Pancreas (tissue), 10 donors: ENCODE measurements at places on chromosomes 16 and 17.

- no peak for DNase-seq
Observed at GRCh38 chr16:11738742-11739544, 3.7 kb downstream of the TXNDC11 start.

GRCh38 chr17:1593630-1593931 lies 31.0 kb upstream of the PITPNA start:
- no peak for DNase-seq

DNA sequence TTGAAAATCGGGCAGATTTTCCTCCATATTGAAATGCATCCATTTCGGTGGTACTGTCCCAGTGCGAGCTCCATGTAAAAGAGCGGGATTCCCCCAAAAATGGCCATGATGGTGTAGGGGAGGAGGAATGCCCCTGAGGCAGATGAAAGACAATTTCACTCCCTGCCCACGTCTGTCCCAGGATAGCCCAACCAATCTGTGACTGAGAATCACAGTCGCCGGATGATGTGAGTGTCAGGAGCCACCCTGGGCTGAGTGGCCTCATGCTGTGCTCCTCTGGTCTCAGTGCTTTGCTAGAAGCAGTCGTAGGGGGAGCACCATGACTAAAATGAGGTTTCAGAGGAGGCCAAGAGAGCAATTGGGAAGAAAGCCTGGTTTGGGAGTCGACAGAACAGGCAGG lies 16.7 kb downstream of the SLC6A4 start:
- DNase-seq, result no peak

- peak; percentile 85 for DNase-seq
Observed at GRCh38 chr16:30958175-30959079, 873 bp downstream of the SETD1A start.

- DNase-seq, result peak; percentile 17
Observed at GRCh38 chr16:67268136-67268579, 11.2 kb upstream of the PLEKHG4 start.

DNA sequence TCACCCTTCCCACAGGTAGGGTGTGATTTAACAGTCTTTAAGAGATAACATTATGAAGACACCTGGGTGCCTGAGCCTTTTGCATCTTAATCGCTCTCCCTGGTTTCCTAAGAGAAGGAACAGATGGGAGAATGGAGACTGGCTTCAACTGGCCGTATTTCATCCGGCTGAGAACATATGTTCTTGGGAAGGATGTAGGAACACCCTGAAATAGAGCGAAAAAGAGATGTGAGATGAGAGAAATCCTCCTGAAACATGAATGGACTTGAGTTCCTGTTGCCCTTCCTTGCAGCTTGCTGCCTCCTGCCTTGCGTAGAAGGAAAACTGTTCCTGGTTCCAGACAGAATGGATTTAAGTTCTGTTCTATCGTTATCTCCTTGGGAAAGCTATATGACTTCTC lies 385.4 kb upstream of the RBFOX1 start:
- DNase-seq, result no peak

DNA sequence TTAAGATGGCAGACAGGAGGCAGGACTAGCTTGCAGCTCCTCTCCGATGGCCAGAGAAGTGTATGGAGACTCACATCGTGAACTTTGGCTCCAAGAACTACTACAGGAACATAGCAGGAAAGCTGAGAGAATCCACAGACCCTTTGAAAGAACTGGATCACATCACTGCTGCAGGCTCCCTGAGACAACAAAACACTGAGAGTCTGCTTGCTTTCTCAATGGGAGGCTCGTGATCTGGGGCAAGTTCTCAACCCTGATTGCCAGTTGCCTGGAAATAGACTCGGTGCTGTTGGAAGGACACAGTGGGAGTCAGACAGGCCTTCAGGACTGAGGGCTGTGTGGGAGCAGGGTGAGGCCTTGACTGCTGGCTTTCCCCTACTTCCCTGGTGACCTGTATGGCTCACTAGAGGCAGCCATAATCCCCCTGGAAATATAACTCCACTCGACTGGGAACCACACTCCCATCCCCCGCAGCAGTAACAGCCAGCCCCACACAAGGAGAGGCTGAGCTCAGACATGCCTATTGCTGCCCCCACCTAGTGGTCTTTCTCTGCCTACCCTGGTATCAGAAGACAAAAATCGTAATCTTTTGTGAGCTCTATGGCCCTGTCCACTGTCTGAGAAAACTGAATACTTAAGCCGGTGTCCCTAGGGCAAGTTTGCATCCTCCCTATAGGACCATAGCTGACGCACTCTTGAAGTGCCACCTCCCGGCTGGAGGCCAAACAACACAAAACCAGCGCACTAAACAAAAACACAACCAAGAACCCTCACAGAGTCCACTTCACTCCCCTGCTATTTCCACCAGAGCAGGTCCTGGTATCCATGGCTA lies 238.4 kb downstream of the CEP112 start:
- no peak for DNase-seq

GRCh38 chr17:78081551-78081950 lies 47.0 kb downstream of the TMC6 start:
- no peak for DNase-seq

GRCh38 chr16:80601182-80601581 lies 60.4 kb downstream of the DYNLRB2 start:
- no peak for DNase-seq

DNA sequence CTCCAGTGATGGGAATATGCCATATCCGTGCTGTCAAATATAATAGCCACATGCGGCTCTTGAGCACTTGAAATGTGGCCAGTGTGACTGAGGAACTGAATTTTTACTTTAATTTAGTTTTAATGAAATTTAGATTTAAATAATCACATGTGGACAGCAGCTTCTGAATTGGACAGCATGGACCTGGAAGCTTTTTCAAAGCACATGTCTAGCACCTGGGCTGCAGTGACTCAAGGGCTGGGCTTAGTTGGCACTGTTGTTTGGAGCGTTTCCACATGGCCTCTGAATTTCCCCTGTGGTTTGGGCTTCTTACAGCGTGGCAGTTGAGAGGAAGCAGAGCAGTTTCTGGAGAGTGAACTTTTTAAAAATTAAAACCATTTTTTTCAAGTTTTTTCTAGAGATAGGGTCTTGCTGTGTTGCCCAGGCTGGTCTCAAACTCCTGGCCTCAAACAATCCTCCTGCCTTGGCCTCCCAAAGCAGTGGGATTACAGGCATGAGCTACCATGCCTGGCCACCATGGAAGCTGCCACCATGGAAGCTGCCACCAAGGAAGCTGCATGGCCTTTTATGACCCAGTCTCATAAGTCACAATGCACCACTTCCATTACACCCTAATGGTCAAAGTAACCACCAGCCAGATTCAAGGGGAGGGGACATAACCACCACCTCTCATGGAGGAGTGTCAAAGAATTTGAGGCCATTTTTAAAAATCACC lies 6.7 kb upstream of the TOB1 start:
- peak; percentile 54 for DNase-seq

- DNase-seq, result no peak
Observed at GRCh38 chr17:64081802-64082799, 47.8 kb downstream of the ERN1 start.
